CD4-positive, CD25-positive, alpha-beta regulatory T cell (primary cell): ENCODE measurements at places on chromosomes 6 and 20. TPM values are rescaled to one million over a fixed set of nuclear protein-coding genes. Genes with fewer than 3 reads are reported as not detected.

Gene HTR1B
- not detected for total RNA-seq

Gene ADAM33
- total RNA-seq, result not detected

Gene SLC13A3
- 0.67 TPM for total RNA-seq

Gene TSPO2
- total RNA-seq, result not detected

DNA sequence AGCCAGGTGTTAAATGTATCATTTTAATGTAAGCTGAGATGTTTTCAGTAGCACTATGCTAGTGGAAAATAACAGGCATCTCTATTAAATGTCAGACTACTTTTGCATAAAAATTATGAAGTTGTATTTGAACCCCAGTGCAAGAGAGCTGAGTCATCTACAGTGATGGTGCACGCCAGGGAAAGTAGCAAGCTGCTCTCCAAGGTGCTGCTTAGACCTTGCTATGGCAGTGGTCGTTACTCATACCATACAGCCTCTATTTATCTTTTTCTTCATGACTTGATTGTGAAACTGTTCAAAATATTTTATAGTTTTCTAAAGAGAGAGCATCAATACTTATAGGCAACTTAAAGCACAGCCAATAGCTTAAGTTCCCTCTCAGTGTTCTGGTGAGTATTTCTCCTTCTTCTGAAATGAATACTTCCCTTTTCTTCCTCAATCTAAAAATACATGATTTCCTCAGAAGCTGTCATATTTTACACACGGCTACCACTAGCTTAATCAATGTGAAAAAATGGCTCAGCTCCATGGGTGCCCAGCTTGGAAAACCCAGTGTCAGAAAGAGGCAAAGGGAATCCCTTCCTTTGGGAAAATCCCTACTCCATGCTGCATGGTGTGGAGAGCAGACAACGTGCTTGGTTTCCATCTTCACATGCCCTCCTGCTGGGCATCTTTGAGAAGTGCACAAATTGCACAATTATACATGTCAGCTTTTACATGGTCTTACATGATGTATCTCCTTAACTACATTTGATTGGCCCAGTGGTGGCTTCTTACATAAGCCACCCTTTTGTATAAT lies 105.6 kb downstream of the ELOVL4 start:
- no peak for DNase-seq

DNA sequence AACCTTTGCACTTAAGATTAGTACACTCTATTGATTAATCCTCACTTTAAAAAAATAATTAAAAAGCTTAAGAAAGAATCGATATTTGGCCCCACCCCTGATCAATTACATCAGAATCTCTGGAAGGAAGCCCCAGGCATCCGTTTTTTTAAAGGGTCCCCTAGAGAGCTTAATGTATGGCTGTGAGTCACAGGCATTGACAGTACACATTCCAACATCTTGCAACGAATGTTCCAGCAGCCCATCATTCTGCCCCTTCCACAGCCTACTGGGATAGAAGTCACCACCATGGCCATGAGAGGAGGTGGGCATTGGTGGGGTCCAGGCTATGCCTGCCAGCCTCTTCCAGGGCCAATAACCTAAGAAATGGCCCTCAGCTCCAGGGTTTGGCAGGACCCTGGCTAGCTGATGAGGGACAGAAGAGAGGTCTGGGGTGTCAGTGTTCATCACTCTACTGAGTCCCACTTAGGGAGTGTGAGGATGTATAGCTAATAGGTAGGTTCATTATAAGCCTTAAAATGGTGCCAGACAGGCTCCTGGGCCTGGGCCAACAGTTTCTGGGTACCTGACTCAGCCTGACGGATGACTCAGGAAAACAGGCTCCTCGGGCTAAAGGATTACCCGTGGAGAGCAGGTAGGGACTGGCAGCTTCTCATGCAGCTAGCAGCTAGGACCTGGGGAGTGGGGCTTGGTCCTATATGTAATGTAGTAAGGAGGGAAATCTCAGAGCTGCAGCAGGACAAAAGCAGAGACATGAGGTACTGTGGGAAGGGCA lies 40.4 kb downstream of the MDGA1 start:
- no peak for DNase-seq

GRCh38 chr6:21593927-21594415 lies 420 bp downstream of the SOX4 start:
- peak; percentile 23 for DNase-seq

DNA sequence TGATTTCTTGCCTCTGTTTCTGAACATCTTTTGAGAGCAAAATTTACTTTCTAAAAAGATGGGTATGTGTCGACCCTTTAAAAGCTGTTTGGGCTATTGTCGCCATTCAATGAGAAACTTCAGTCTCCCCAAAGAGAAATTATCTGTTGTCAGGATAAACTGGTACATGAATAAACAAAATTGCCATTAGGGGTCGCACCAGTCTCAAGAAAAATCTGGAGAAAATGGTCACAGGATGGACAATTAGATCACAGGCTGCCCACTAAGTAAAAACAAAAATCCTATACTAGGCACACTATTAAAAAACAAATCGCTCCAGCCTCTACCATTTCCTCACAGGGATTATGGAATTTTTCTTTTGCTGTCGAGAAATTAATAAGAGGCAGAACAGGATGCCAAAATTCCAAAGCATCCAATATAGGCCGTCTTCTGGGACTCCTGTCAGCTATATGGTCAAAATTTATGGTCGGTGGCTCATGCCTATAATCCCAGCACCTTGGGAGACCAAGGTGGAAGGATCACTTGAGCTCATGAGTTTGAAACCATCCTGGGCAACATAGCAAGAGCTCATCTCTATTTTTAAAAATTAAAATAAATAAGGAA lies 5.5 kb upstream of the HLA-E start:
- no peak for DNase-seq

DNA sequence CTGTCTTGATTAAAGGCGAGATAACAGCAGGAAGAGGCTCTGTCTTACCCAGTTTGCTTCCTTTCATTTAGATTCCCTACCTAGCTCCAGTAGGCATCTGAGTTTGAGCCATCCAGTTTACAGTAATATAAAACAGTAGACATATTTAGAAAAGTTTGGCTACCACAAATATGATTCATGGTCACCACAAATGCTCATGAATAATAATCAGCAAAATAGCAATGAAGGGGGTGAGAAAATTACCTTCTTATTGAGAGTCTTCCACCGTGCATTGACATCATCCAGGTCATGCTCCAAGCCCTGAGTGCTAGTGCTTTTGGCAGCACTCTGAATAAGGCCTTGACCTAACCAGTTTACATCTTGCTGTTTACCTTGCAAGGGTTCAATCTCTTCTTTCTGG lies 106.2 kb downstream of the DST start:
- DNase-seq, result no peak

DNA sequence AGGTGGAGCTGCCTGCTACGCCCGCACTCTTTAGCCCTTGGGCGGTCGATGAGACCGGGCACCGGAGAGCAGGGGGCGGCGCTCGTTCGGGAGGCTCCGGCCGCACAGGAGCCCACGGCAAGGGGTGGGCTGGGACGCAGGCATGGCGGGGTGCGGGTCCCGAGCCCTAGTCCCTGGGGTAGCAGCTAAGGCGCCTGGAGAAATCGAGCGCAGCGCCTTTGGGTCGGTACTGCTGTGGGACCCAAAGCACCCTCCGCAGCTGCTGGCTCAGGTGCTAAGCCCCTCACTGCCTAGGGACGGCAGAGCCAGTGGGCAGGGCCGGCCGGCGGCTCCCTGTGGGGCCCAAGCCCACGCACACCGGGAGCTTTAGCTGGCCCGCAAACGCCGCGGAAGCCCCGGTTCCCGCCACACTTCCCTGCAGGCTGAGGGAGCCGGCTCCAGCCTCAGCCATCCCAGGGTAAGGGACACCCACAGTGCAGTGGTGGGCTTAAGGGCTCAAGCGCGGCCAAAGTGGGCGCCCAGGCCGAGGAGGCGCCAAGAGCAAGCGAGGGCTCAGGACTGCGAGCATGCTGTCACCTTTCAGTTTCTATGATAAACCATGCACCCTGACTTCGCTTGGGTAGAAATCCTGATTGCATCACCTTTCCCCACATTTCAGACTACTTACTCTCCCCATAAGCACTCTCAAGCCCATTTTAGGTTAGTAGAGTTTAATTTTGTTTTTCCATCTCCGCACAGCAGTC lies 52.0 kb downstream of the MYLIP start:
- no peak for DNase-seq

DNA sequence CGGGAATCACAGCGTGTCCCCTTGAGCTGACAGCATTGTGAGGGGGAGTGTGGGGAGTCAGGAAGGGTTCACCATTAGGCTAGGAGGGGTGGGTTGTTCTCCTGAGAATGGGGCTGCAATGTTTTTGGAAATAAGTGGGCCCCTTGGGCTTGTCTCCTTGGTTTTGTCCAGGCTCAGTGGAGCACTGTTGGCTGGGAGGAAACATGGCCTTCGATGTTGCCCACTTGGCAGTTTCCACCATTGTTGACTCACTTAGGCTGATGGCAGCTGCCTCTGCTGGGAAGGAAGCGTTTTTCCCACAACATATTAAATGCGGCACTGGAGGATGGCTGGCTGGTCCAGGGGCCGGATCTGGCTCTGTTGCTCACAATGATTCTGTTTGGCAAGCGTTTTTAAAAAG lies 512.1 kb downstream of the QKI start:
- no peak for DNase-seq

DNA sequence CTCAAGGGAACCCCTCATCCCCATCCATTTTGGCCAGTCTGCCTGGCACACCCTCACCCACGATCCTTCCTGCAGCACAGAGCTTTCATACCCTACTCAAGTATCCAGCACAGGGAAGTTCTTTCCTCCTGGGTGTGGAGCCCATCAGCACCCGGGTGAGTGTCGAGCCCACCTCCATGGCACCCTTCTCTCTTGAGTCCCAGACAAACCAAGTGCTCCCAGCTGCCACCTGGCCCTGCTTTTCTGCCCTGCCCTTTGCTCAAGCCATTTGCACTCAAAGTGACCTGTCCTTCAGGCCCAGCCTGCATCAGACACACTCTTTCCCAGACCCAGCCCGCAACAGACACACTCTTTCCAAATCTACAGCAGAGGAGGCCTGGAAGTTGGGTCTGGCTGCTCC lies 257.2 kb downstream of the DLL1 start:
- no peak for DNase-seq
